Fibroblast of upper back skin (primary cell): ENCODE measurements at places on chromosomes 2 and 18.

GRCh38 chr2:179596018-179596417 lies 265.4 kb downstream of the ZNF385B start:
- DNase-seq, result peak; percentile 81

DNA sequence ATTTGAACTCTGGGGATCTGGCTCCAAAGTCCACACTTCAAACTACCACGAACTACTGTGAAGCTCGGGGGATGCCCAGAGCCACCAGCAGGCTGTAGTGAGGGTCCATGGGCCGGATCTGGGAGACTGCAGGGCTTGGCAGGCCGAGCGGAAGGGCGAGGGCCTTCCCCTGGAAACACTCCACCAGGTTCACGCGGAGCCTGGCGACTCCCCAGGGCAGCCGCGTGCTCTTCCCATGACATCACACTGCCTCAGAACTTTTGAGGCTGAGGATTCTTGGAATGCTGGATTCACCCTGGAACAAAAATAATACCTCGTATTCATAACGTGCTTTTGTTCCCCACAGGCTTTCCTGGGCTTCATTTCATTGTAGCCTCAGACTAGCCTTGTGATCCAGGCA lies 201.0 kb downstream of the SMAD7 start:
- DNase-seq, result peak; percentile 87

DNA sequence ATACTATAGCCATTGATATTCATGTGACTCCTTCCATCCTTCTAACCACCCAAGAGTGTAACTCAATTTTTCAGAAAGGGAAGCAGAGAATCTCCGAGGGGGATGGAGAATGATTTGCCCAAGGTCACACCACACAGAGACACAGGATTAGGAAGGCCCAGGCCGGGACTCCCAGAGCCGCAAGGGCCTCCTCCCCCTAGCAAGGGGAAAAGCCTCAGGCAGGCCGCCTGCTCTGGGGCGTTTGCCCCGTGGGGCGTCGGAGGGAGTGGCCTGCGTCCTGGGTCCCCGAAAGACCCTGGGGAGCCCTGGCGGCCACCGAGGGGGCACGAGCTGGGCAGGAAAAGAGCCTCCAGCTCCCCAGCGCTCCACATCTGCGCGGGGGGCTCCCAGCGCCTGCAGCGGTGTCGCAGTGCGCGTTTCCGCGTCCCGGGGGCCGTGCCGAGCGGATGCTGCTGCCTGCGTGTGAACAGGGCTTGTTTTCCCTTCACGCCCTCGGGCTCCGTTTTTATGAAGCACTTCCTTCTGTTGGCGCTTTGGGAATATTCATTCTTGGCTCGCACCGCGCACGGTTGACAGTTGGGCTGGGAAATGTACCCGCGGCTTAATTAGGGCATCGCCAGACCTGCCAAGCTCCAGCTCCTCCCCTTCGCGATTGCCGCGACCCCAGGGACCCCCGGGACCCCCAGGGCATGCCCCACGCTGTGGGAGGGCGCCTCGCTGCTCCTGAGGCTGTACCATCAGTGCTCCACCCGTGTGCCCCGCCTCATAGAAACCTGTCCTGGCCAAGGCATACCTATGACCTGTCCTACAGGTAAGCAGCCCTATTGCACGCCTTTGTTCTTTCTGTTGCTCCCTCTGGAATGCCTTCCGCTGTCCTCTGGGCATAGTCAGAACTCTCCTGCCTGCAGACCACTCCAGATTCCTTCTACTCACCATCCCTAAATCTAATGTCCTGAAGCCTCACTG lies 158.9 kb upstream of the GLI2 start:
- peak; percentile 32 for DNase-seq

DNA sequence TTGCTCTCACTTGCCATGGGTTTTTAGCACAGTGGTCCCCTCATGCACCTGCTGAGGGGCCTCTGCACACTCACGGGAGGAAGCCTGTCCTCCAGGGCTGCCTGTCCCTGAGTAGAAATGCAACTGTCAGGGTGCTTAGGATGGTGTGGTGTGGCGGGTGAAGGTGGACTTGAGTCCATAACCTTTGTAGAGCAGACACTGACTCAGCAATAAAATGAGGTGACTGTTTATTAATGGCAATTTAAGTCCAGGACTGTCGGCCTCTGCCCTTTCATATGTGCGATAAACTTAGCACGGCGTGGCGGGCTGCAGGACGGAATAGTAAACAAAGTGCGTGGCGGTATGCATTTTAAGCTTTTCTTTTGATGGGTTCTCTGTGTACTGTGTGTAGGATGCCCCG lies 188.2 kb downstream of the LDLRAD4 start:
- no peak for DNase-seq

DNA sequence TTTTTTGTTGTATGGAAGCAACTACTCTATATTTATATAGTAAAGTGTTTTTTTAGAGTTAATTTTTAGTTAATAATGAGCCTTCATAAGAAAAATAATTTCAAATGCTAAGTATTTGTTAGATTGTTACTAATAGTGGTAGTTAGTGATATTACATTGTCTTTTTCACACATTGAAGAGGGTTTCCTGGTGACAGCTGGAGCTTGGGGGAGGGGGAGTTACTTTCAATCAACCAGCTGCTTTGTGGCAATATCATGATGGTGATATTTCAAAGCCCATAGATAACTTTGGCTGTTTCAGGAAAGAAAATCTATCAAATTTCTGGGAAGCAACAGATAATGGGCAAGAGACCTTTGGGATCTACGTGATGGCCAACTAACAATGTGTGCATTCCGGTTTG lies 4.1 kb downstream of the RHBDD1 start:
- DNase-seq, result no peak

DNA sequence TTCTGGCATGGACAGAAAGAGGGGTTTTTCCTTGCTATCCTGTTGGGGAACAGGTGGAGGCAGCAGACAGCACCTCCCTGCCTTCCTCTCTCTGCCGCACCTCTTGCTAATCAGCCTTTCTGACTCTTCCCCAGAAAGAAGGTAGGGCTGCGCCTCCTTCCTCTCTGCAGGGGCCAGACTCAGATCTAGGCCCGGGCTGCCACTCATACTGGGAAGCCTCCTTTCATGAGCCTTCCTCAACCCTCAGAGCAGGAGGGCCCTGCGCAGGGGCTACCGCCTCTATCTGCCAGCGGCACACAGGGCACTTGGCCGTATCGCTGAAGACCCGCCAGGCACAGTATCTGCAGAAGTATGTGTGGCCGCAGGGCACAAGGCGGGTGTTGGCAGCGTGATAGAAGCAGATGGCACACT lies 7.1 kb downstream of the NEURL3 start:
- DNase-seq, result no peak

DNA sequence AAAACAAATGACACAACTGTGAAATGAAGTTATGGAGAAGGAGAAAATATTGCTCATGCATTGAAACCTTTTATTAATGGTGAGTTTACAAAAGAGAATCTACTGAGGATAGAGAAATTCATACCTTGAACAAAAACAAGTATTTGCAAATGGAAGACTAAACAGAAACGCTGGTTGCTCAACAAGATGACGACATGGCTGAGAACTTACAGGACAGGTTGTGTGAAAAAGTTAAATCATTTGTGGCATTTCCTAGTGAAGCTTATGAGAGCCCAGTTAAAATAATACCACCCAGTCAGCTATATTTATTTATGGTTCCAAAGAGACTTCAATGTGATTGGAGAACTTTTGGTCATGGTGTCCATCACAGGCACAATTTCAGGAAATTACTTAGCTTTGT lies 148.6 kb upstream of the PKDCC start:
- DNase-seq, result peak; percentile 45

DNA sequence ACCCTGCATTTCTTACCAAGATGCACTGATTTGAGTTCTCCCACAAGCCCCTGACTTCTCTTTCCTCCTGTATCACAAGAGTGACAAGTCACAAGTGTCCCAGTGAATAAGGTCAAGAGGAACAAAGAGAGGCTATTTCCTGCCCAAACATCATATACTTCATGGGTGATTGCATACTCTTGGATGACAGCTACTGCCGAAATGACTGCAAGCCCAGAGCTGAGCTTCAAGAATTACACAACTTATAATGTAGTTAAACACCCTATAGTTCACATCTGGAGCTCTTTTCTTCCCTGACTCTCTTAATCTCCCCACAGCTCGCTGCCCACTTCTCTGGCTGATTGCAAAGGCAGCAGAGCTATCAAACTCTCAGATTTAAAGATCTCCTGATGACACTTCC lies 289.7 kb upstream of the PARD3B start:
- no peak for DNase-seq

GRCh38 chr2:96471772-96472171 lies 33.4 kb downstream of the NEURL3 start:
- no peak for DNase-seq

GRCh38 chr2:241469746-241470145 lies 38.6 kb downstream of the STK25 start:
- DNase-seq, result no peak
